ENCODE measurements at places on chromosomes 2 and 18. TPM values are rescaled to one million over a fixed set of nuclear protein-coding genes. Genes with fewer than 3 reads are reported as not detected.

The ANKRD30BL gene
- total RNA-seq = not detected

DNA sequence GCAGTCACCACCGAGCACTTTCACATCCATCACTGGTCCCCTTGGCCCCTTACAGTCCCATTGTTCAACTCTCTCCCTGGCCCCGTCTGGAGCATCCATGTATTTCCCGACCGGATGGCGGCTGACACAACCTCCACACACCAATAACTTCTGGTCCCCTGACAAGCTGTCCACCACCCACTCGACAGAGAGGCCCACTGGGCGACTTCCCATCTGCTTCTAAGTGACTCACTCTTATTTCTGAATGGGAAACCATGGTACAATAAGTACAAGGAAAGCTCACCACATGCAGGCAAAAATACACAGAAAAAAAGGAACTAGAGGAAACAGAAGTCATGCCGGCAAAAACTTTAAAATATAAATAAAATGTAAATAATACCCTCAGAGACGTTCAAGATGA lies 82.9 kb upstream of the RAB12 start:
- DNase-seq = no peak

The CLEC4F gene
- total RNA-seq = 0.08 TPM

The KIAA2012 gene
- not detected for total RNA-seq

DNA sequence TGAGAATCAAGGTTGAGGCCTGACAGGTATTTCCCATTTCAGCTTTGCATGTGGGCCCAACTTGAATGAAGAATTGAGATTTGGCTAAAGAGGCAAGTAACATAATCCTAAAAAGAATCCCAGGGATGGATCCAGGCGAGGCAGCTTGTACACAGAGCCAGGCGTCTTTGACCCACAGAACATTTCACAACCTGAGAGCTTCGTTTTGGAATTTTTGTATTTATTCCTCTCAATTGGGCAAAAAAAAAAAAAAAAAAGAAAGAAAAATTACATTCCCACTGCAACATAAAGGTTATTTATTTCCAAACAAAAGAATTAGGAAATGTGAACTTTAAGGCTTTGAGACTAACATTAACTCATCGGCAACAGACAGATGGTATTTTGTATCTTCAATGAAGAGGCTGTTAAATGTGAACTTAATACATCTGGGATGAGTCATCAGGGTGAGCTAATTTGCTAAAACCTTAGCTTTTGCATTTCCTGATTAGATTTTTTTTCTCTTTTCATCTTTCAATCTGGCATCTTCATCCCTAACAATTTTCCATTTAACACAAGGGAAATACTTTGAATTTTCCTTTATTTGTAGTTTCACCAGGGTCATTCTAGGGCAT lies 478.5 kb upstream of the TNP1 start:
- no peak for DNase-seq

DNA sequence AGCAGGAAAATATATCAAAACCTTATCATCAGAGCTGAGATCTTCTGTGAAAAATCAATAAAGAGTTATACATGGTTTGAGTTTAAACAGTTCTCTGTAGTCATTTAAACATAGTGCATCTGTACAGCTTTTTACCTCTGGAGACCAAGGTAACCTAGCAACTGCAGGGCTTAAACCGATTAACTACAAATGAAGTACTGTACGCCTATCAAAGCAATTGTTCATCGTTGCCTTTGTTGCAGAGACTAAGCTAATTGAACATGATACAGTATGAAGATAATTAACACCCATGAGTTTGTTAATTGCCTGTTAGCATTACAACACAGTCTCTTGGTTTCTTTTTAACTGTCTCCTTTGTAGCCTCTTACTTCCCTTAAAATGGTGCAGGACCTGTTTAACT lies 147.9 kb downstream of the LNPK start:
- no peak for DNase-seq

DNA sequence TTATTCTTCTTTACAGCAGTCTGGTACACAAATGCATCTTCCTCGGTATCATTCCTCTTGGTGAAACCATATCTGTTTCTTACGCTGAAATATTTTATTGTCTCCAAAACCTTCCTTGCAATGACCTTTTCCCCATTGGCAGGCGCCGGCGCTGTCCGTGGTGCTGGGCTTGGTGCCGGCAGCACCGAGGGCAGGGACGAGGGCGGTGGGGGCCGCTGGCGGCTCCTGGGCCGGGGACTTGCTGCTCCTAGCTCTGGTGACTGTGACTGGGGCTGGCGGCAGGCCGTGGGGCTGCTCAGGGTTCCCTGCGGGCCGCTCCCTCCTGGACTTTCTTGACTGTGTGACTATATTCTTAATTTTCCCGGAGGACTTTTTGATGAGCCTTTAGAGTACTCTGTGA lies 72.5 kb downstream of the GPR39 start:
- peak; percentile 44 for DNase-seq

GRCh38 chr2:226885769-226886435 lies 50.0 kb downstream of the RHBDD1 start:
- DNase-seq = no peak

DNA sequence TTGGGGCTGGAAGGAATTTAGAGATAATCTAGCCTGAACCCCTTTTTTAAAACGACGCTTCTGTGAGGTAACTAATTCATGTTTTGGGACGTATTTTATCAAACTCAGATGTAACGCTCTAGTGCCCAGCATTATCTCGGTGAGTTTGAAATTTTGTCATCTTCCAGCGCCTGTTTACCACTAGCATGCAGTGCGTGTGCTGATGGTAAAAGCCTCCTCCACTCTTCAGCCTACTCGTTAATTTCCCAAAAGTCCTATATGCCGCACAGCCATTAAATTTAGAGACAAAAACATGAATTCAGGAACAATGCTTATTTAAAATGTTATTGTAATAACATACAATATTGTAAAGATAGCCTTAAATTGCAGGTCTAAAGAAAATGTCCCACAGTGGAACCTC lies 2.8 kb downstream of the ZCCHC2 start:
- DNase-seq = no peak

The SERPINB11 gene
- total RNA-seq = not detected

GRCh38 chr18:43635397-43635796 lies 358.1 kb upstream of the SYT4 start:
- DNase-seq = no peak

- DNase-seq = no peak
These were observed 5.9 kb downstream of the ATP8B1 start for GRCh38 chr18:57797209-57797651.

The ANO7 gene
- total RNA-seq = 0.35 TPM

DNA sequence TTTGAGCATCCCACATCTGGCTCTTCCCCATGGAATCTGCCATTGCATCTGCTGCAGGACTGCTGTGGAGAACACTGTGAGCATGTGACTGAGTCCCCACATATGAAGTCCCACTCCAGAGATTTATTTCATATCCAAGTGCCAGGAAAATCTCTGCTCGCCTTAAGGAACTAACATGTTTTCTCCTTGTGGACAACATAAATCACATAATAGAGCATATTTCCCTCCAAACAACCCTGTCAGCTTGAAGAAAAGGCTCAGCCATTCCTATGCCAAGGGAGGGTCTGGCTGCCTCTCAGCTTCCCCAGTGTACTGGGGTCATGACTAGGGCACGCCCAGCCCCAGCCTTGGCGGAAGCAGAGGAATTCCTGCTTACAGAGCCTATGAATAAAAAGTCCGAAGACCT lies 193.7 kb downstream of the DNER start:
- peak; percentile 60 for DNase-seq

DNA sequence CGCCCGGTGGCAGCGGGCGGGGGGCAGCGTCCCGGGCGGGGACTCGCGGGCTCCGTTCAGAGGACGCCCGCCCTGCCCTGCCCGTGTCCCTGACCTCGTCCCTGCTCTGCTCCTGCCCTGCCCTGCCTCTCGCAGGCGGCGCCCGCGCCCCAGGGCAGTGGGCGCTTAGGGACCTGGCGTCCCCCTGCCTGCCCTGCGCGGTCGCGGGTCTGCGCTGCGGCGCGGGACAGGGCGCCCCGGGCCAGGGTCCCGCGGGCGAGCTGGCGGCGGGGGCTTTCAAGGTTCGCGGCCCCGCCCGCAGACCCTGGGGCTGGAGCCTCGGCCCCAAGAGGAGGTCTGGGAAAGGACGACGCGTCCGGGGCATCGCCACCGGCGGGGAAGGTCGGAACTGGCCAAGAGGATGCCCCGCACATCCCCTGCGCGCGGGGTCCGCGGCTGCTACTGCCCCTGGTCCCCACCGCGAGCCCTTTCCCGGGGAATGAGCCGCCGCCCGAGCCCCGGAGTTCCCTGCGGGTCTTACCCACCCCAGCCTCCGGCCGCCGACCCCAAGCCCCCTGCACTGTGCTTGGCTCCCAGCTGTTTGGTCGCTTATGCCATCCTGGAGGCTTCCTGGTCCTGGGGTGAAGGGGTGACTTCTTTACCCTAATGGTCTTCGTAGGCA lies 679 bp downstream of the RNF144A start:
- DNase-seq = peak; percentile 55

The LYPD1 gene
- total RNA-seq = not detected

The CFAP53 gene
- total RNA-seq = 0.11 TPM

The GKN2 gene
- total RNA-seq = not detected

GRCh38 chr2:84906900-84907714 lies 1.7 kb downstream of the TMSB10 start:
- DNase-seq = peak; percentile 82

DNA sequence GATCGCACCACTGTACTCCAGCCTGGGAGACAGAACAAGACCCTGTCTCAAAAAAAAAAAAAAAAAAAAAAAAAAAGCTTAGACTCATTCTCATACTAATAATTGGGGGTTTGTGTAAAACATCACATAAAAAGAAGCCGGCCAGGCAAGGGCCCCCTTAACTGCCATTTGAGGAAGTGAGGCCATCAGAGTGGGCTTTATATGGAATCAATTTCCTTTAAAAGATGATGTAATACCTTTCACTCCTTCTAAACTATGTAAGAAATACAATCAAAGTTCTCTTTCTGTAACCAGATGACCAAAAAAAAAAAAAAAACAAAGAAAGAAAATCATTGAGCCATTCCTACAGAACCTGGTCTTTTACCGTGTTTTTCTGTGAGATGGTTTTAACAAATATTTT lies 13.1 kb upstream of the GPR55 start:
- DNase-seq = peak; percentile 17

GRCh38 chr2:20429528-20429927 lies 17.3 kb upstream of the RHOB start:
- peak; percentile 57 for DNase-seq

DNA sequence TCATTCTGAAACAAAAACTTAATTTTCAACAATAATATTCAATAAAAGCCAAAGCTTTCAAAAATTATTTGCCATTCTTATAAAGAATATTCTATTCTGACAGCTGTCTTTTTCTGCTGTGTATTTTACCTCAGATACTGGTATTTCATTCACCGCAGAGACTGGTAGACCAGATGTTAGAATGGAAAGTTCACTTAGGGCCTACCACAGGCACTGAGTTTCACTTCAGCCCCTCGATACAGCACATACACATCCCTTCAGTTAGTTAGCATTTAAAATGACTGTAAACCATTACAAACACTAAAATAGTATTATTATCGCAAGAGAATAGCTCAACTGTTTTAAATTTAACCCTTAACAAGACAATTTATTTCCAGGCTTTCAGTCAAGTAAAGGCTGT lies 24.2 kb upstream of the GATA6 start:
- no peak for DNase-seq

The STK39 gene
- total RNA-seq = 16.9 TPM

The CIB4 gene
- not detected for total RNA-seq

GRCh38 chr18:24731981-24732380 lies 271.5 kb downstream of the HRH4 start:
- no peak for DNase-seq

DNA sequence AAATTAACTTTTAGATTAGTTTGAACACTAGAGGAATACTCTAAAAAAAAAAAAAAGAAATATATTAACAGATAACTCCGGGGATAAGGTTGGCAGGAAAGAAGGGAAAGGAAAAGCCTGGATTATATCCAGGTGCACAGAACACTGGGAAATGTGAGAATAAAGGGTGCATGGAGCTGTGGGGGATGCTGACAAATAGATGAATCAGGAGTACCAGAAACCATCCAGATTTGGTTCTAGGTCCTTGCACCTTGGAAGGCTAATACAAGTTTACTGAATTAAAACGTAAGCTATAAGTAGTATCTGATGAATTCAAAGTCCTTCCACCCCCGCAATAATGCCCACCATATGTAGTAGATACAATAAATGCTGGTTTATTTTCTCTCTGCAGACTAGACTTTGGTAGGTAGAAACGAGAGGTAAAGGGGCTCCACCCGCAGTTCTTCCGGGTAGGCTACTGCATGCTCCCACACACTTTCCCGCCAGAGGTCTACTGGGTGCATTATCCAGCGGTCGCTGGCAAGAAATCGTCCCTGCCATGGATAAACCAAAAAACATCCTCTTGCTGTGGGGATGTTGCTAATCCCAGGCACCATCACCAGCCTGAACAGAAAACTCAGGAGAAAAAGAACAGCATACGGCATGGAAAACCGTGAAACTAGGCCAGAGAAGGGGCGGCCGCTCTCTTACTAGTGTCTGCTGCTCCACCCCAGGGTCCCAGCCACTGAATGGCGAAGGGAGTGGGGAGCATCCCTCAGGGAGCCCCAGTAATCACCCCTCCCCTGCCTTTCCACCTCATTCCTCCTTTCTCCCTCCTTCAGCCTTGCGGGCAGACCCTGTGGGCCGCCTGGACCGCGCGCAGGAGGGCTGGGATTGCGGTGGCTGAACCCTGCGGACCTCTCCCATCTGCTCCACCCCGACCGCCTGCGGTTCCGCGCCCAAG lies 1.5 kb downstream of the CNRIP1 start:
- peak; percentile 42 for DNase-seq

DNA sequence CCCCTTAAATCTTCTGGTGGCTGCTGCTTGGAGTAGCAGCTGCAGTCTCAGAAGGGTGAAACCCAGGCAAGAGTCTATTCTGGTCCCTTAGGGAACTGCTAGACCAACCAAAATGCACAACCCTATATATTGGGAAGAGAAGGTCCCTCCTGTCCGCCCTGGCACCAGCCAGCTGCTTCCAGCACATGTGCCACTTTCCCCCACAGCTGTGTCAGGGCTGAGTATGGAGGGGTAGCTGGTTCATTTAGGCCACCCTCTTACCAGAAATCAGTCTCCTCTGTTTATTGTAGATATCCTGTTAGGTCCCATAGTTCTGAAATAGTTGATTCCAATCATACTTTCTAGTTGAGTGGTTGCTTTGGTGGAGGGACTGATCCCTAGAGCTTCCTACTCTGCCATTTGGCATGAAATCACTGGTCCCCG lies 68.9 kb downstream of the BIRC6 start:
- no peak for DNase-seq

The DPP10 gene
- total RNA-seq = 0.32 TPM

GRCh38 chr18:11155034-11155759 lies 5.8 kb upstream of the PIEZO2 start:
- no peak for DNase-seq

GRCh38 chr18:49905771-49906170 lies 92.4 kb upstream of the ACAA2 start:
- DNase-seq = no peak

DNA sequence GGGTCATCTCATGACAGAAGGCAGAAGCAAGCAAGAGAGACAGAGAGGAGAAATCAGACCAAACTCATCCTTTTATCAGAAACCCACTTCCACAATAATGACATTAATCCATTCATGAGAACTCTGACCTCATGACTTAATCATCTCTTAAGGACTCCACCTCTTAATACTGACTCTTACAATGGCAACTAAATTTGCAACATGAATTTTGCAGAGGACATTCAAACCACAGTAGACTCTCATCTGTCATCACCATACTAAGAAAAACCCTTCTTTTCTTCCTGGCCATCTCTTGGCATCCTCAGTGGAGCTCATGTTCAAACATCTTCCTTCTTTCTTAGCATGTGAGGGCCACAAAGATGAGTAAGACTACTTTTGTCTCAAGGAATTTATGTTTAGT lies 476.2 kb upstream of the RAB12 start:
- no peak for DNase-seq

All from Right ventricle myocardium superior (tissue), 1 donor.